ENCODE measurements at places on chromosomes 7 and 10.

- DNase-seq, result peak; percentile 64
Measured at GRCh38 chr10:88991161-88991898, 732 bp downstream of the FAS start.

GRCh38 chr10:132674311-132674710 is 111.6 kb downstream of the NKX6-2 start:
- DNase-seq, result no peak

DNA sequence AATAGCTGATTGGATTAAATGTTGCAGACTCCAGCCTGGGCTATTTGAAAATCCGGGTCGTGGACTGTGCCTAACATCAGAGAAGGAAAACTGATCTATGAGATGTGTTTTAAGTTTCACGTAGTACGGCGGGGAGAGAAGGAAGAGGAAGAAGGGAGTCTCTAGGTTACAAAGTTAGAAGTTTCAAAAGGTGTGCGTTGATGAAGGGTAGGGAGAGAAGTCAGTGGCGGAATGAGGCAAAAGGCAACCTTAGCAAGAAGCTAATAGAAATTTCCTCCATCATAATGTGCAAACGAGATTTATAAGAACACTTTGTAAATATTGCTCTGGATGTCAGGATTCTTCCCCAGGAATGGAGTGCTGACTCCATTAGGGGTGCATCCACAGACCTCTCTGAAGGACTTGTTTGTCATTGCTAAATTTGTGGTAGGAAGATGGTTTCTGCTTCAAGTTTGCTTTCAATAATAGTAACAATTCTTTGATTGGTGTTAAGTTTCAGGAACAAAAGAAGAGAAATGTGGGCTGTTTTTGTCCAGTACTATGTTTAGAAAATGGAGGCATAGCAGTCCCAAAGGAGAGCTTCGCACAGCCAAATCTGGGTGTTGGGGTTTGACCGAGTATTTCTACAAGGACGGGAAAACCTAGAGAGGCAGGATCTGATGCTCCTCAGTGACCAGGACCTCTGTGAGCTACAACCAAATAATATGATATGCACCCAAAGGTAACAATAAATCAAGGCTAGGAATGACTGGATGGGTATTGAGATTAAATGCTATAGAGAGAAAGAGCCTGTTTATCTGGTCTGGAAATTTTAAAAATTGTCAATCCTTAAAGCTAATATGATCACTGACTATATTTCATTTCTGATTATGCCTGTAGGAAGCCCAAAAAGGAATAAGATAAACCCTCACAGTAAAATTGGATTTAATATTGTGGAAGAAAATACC is 8.2 kb downstream of the TWIST1 start:
- DNase-seq, result no peak

DNA sequence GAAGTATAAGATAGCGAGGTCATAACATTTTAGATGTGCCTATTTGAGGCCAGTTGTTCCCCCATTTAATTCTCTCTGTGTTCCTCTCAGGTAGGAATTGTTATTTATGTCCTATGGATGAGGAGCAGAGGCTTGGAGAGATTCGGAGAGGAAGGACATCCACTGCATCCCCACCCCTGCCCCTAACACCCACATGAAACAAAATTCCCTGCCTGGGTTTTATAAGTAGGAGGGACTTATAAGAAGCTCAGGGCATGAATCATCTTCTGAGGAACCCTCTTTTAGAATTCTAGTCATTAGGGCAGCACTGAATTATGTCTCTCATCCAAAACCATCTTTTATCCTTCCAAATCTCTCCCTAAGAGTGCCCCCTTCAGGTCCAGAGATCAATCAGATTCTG is 5.0 kb downstream of the CHAT start:
- no peak for DNase-seq

GRCh38 chr10:71353639-71354038 is 34.6 kb downstream of the SLC29A3 start:
- DNase-seq, result no peak

- no peak for DNase-seq
Measured at GRCh38 chr10:49271346-49271745, 27.6 kb upstream of the C10orf71 start.

DNA sequence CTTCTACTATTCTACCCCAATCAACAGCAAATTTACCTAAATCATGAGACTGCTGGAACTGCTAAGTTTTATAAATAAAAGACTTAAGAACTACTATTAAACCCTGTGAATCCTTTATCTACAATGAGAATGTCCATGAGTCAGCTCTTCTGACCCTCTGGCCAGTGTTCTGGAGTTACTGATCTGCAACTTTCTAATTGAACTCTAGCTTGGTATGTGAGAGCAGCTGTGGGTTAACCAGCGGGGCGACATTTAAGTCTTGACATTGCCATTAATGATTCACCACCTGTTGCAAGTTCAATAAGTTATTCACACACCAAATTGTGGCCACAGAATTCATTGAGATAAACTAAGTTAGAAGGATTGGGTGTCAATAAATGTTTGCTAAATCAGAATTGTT is 359.8 kb downstream of the PCDH15 start:
- peak; percentile 19 for DNase-seq

- no peak for DNase-seq
Measured at GRCh38 chr7:35012160-35012559, 25.1 kb downstream of the DPY19L1 start.

DNA sequence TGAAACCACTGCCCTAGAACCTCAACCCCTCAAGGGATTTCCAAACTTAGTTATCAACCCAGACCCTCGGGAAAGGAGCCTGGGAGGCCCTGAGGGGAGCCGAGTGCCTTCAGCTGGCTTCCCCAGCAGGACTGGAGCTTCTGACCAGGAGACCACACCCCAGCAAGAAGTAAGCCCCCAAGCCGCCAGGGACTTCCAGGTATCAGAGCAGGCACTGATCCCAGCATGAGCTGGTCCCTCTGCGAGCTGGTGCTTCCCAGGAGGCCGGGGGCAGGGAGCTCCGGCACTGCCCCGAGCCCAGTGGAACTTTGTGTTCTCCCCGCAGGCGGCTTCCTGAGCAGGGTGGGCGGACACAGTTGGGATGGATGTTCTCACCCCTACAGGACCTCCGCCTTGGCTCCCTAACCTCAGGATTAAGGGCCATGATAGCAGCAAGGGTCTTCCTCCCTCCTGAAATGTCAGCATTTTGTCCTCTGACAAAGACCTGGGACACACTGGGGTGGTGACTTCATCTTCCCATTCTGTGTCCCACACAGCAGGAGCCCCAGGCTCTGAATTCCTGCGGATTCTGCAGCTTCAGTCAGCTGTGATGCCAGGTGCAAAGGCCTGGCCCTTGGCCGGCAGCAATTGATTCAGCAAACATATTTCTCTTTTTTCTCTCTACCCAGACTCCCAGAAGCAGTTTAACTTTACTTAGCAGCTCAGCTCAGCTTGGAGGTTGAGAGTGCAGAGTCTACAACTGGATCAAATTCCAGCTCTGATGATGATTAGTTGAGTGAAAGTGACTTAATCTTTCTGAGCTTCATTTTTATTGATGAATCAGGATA is 11.6 kb downstream of the ATP6V0E2 start:
- DNase-seq, result peak; percentile 20

DNA sequence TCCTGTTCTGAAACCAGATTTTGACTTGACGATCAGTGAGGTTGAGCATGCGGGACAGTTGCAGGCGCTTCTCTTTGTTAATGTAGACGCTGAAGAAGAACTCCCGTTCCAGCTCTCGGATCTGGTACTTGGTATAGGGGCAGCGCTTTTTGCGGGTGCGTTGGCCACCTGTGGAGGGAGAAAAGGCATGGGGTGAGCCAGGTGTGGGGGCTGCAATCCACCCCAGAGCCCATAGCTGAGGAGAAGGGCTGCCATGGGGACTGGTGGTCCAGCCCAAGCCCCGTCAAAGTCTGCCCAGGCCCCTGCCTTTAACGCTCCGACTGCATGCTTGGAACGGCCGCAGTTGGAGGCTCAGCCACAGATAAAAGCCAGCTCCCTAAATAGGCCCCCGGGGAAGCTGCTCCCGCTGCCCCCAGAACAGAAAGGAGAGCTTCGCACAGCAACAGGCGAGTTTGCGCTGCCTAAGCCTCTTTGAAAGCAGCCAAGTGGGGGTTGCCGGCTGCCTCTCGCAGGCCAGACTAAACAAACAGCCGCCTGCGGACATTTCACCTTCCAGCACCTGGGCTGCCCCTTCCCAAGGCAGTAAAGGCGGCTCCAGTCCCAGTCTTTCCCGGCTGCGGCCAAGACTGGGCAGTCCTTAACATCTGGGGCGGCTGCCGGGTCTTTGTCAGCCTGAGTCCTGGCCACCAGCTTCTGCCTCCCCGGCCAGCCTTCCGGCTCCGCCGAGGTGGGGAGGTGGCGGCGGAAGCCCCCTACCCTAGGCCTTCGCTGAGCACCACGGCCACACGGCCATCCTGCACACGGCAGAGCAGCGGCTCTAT is 2.0 kb downstream of the HOXA11 start:
- no peak for DNase-seq

DNA sequence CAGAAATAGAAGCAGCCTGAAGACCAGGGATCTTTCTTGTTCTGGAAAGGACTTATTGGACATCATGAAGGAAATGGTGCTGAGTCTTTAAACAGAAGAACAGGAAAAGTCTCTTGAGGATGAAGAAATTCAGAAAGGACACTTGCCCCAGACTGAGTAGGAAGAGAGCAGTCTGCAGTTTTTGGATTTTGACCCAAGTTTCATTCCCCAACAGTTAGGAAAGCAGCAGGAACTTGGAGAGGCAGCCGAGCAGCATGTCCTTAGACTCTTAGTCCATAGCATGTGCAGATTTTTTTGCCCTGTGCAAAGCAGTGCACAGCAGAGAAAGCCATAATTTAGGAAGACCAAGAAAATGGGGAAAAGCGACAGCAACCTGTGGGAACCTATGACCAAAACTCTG is 927.2 kb upstream of the AUTS2 start:
- no peak for DNase-seq

DNA sequence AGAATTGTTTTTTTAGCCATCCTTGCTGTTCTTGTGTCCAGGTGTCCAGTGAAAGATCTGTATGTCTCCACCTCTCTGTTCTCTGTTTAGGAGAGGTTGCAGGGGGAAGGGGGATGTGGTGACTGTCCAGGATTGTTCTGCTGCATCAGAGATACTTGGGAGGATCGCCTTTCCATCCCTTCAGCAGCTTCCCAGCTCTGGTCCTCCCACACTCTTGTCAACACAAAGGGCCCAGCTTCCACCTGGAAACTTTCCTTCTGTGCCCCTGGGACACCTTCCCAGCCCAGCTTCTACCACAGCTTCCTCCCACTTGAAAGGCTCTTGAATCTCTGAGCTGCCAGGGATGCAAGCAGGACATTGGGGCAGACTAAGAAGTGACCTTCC is 82.0 kb upstream of the SLF2 start:
- DNase-seq, result no peak

- no peak for DNase-seq
Measured at GRCh38 chr10:43026039-43026973, 50.6 kb upstream of the RET start.

DNA sequence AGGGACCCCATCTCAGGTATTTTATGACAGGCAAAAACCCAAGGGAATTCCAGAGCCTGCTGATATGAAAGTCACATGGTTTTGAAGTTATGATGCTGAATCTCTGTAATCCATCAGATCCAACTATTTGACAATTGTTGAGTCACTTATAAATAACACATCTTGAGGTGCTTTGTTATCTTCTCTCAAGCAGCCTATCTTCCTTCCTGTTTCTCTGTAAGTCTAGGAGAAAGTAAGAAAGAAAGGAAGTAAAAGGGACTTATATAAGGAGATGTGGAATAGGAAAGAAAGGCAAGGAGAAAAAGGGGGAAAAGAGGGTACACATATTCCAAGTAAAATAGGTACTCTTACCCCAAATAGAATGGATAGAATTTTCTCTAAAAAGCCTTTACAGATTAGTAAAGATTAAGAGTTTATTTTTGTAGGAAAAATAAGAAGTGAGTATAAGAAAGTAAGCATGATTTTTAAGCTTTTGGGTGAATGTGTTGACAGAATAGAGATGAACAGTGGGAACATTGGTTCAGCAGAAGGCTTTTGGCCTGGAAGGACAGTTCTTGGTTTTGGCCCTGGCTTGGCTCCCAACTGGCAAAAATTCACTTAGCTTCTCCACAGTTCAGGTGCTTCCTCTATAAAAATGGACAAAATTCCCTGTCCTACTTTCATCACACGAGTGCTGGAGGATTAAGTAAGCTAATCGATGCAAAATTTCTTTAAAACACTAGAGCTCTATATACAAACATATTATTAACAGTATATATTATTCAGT is 39.6 kb upstream of the ANK3 start:
- no peak for DNase-seq

DNA sequence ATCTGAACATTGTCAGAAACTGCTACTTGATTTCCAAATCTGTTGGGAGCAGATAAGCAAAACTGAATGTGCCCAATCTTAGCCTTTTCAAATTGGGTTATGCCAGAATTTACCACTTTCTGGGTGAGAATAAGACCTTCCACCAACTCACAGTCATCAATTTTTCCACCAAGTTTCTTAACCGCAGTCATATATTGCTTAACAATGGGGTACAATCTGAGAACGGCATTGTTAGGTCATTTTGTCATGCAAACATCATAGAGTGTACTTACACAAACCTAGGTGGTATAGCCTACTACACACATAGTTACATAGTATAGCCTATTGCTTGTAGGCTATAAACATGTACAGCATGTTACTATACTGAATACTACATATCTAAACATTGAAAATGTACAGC is 16.0 kb downstream of the MRPS33 start:
- DNase-seq, result no peak

Measured in hepatocyte (in vitro differentiated cells).